B cell (primary cell): ENCODE measurements at places on chromosomes 6 and 20. TPM values are rescaled to one million over a fixed set of nuclear protein-coding genes. Genes with fewer than 3 reads are reported as not detected.

The TTK gene
- polyA plus RNA-seq: 0.25 and 0.26 TPM in 2 replicates

The GPX5 gene
- not detected in 2 replicates for polyA plus RNA-seq

The MTCH1 gene
- 91.7 and 145 TPM in 2 replicates for polyA plus RNA-seq

The COL12A1 gene
- not detected in 2 replicates for polyA plus RNA-seq

The PDYN gene
- not detected in 2 replicates for polyA plus RNA-seq

The FOXA2 gene
- polyA plus RNA-seq: not detected in 2 replicates

The GSTA2 gene
- not detected in 2 replicates for polyA plus RNA-seq

The EBF4 gene
- polyA plus RNA-seq: 0.81 and 1.4 TPM in 2 replicates

The TSBP1 gene
- polyA plus RNA-seq: not detected in 2 replicates

The KCNK17 gene
- 0.07 TPM in 1 of 2 replicates, not detected in the other for polyA plus RNA-seq

The BMP7 gene
- not detected in 2 replicates for polyA plus RNA-seq

The CST2 gene
- not detected in 2 replicates for polyA plus RNA-seq

The KCNK16 gene
- not detected in 2 replicates for polyA plus RNA-seq

The EDN3 gene
- polyA plus RNA-seq: 0.04 TPM in 2 replicates

The PRDM1 gene
- polyA plus RNA-seq: 8.4 and 9.6 TPM in 2 replicates

The TMEM200A gene
- polyA plus RNA-seq: 0.06 and 0.13 TPM in 2 replicates

The OR2B6 gene
- polyA plus RNA-seq: not detected in 2 replicates

The DEFB132 gene
- not detected in 2 replicates for polyA plus RNA-seq

The UBD gene
- not detected in 2 replicates for polyA plus RNA-seq

The PLCB4 gene
- not detected in 2 replicates for polyA plus RNA-seq

The TMC2 gene
- polyA plus RNA-seq: not detected in 2 replicates

The RAET1E gene
- polyA plus RNA-seq: not detected in 2 replicates

The PERP gene
- 0.29 and 0.30 TPM in 2 replicates for polyA plus RNA-seq

The HRH3 gene
- not detected in 2 replicates for polyA plus RNA-seq

The TRPC4AP gene
- polyA plus RNA-seq: 62.5 and 69.5 TPM in 2 replicates

The PNLDC1 gene
- polyA plus RNA-seq: 0.13 and 1.3 TPM in 2 replicates

The MYMX gene
- not detected in 2 replicates for polyA plus RNA-seq

The ASIP gene
- polyA plus RNA-seq: 0.24 TPM in 1 of 2 replicates, not detected in the other

The MAK gene
- polyA plus RNA-seq: 0.03 and 0.04 TPM in 2 replicates

The ATP6V1G2 gene
- 4.5 and 5.2 TPM in 2 replicates for polyA plus RNA-seq

The FRK gene
- 0.01 TPM in 2 replicates for polyA plus RNA-seq

The RSPH9 gene
- 0.04 TPM in 1 of 2 replicates, not detected in the other for polyA plus RNA-seq

The APCDD1L gene
- not detected in 2 replicates for polyA plus RNA-seq

The VSTM2L gene
- 0.16 and 0.25 TPM in 2 replicates for polyA plus RNA-seq

The POU5F1 gene
- polyA plus RNA-seq: 0.26 and 0.88 TPM in 2 replicates

The SLC22A16 gene
- not detected in 2 replicates for polyA plus RNA-seq

The ENPP3 gene
- 0.18 and 0.27 TPM in 2 replicates for polyA plus RNA-seq

The CGAS gene
- polyA plus RNA-seq: 5.1 and 6.3 TPM in 2 replicates

The TMEM14C gene
- 36.8 and 39.1 TPM in 2 replicates for polyA plus RNA-seq

The GSTA3 gene
- polyA plus RNA-seq: not detected in 2 replicates

The CCN2 gene
- polyA plus RNA-seq: 0.58 and 1.3 TPM in 2 replicates

The MOG gene
- not detected in 2 replicates for polyA plus RNA-seq

The ASCC3 gene
- polyA plus RNA-seq: 9.0 and 12.2 TPM in 2 replicates
